ENCODE measurements at places on chromosomes 7 and 10.

- DNase-seq = no peak
Observed at GRCh38 chr10:62196528-62196927, 72.1 kb downstream of the RTKN2 start.

DNA sequence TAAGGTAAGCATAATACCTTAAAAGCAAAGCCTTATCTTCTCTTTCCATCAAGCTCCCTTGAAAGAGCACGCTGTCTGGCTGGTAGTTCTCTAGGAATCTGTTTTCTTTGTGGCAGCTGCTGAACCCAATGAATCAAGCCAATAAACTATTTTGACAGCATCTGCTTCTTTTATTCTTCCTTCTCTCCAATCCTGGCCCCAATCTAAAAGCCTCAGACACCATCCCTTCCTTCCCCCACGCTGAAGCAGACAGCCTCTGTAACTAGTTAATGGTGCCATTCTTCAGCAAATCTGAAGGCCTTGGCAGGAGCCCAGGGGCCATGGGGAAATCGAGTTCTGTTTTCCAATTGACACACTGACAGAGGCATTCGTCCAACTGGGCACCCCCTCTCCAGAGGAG is 186.6 kb upstream of the LYZL1 start:
- peak; percentile 33 for DNase-seq

DNA sequence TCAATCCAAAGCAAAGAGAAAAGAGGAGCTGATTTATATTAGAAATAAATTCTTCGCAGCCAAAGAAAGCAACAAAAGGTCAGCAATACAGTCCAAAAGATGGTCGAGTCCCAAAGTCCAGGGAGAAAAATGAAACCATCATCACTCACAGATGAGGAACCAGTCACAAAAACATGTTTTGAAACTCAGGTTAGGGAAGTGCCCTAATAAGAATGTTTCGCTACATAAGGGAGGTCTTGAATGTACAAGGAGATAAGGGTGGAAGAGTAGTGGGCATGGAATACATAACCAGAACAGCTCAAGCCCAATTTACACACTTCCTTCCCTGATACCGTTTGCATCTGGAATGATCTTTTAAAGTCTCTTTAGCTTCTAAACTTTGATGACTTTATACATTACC is 53.6 kb downstream of the VPS41 start:
- DNase-seq = no peak

DNA sequence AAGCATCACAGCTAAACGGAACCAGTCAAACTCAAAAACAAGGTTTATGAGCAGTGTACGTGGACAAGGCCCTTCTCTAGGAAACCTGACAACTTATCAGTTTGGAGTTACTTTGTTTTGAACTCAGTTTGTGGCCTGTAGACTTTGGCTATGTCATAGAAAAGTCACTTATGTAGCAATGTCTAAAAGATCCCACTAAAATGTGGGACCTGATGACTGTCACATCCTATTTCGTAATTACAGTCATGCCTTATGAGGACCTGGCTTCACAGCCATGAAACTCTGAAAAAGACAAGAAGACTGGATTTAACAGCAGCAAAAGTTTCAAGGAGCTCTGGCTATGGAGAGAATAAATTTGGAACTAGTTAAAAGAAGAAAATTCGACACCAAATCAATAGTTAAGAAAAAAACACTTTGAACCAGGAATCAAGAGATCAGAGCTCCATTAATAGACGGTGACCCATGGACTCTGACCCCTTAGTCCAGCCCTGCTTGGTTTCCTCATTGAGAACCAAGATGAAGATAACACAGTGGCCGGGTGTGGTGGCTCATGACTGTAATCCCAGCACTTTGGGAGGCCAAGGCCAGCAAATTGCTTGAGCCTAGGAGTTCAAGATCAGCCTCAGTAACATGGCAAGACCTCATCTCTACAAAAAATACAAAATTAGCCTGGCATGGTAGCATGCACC is 204.3 kb downstream of the SFMBT2 start:
- DNase-seq = no peak

- DNase-seq = peak; percentile 84
Observed at GRCh38 chr10:33460505-33461294, 126.2 kb upstream of the NRP1 start.

- DNase-seq = no peak
Observed at GRCh38 chr10:14541379-14541778, 210.7 kb upstream of the FRMD4A start.

DNA sequence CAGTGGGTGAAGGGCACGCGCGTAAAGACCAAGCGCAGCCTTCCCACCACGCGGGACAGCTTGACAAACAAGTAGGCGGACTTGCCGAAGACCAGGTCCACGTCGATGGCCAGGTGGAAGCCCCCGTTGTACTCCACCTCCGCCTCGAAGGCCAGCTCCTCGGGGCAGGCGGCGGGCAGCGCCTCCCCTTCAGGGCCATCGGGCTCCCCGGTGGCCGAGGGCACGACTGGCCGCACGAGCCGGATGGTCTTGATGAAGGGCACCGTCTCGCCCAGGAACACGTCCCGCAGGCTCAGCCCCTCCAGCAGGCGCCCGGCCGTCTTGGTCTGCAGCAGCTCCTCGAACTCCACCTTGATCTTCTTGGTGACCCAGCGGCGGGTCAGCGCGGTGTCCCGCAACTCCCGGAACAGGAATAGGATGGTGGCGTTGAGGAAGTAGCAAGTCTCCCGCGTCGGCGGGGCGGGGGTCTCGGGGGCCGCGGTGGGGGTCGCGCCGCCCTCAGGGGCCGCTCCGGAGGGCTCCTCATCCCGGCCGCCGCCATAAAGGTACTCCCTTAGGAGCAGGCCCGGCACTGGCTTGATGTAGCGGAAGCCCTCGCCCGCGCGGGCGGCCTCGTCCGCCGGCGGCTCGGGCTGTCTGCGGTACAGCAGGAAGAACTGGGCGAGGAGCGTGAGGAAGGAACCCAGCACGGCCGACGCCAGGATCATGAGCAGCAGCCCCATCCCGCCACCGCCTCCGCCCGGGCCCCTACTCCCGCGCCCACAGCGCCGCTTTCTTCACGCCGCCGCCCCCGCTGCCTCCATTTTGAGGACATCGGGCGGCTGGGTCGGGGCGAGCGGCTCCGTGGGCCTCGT is 507 bp downstream of the PDZD8 start:
- DNase-seq = no peak

GRCh38 chr10:30798646-30799185 is 169.2 kb upstream of the LYZL2 start:
- no peak for DNase-seq

DNA sequence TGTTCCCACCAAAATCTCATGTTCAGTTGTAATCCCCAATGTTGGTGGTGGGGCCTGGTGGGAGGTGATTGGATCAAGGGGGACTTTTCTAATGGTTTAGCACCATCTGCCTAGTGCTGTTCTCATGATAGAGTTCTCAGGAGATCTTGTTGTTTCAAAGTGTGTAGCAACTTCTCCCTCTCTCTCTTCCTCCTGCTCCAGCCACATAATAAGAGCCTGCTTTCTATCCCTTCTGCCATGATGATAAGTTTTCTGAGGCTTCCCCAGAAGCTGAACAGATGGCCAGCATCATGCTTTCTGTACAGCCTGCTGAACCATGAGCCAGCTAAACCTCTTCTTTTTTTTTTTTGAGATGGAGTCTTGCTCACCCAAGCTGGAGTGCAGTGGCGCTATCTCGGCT is 910.6 kb downstream of the KCNMA1 start:
- DNase-seq = no peak

GRCh38 chr10:106971411-106971831 is 193.1 kb downstream of the SORCS1 start:
- peak; percentile 21 for DNase-seq

DNA sequence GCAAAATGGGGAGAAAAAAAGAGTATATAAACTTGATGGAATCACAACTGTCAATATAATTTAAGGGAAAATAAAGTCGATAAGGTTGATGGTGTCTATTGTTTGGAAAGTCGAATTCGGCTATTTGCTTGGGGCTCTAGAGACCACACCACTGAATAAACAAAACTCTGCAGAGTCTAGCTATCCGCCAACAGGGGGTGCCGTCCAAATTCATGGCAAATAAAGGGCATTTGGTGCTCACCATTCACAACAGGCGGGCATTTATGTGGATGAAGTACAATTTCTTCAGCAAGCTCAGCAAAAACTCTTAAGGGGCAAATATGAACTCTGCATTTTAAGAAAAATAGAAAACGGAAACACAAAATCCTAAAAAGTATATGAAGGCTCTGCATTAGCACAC is 23.3 kb downstream of the CD36 start:
- DNase-seq = no peak

- no peak for DNase-seq
Observed at GRCh38 chr7:84822941-84823510, 363.8 kb downstream of the SEMA3D start.
